CD4-positive, CD25-positive, alpha-beta regulatory T cell (primary cell): ENCODE measurements at places on chromosomes 5 and 9.

DNA sequence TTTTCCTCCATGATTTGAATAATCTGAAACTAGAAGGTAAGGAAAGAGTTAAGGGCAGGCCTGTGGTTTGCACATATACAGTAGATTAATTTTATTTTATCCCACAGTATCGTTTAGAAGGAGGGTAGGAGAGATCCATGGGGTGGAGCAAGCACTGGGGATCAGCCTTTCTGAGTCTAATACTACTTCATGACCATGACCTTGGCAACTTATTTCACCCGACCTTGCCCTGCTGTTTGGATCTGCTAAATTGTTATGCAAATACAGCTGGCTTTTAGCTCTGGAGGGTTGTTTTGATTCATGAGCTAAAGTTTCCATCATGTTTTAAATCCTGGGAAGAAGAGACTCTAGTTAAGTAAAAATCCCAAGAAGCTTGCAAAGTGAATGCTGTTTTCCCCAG, 864 bp upstream of the GRIN3A start:
- no peak for DNase-seq

GRCh38 chr5:60325870-60326269, 374.1 kb downstream of the DEPDC1B start:
- no peak for DNase-seq

GRCh38 chr5:154242964-154243376, 52.4 kb downstream of the GALNT10 start:
- no peak for DNase-seq

GRCh38 chr5:173753307-173754168, 134.6 kb upstream of the CPEB4 start:
- no peak for DNase-seq

GRCh38 chr9:130887494-130888144, 9.0 kb downstream of the QRFP start:
- no peak for DNase-seq

DNA sequence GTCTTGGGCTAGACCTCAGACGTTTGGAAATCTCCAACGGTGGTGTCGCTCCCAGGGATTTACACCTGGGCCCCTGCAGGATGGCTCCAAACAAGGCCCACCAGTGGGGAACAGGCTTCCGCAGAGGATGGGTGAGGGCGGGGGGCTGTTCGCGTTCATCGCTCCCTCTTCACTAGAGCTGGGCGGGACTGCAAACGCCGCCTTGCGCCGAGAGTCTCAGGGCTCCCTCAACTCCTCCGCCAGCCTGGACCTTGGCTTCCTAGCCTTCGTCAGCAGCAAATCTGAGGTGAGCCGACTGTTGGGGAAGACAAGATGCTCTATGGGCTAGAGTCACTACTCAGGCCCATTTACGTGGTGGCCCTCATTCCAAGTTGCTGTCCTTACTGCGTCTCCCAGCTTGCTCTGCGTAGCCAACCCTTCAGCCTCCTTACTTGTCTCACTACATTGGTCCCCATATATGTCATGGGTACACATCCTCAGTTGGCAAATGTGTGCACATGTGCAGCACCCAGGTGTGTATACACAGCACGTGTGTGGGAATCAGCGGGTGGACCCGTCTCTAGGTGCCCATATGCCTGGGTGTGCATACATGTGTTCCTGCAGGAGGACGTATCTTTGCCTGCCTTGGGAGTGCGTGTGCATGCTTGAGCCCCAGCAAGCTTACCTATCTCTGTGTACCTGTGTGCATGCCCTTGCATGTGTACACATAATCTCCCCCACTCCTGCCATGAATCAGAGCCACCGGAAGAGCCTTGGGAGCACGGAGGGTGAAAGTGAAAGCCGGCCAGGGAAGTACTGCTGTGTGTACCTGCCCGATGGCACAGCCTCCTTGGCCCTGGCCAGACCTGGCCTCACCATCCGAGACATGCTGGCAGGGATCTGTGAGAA, 10.5 kb downstream of the RGS14 start:
- DNase-seq: no peak

GRCh38 chr9:133421615-133422542, at the start of gene ADAMTS13:
Gene ADAMTS13, plus strand, starts transcription at chr9:133422367. Its CDS starts 77 bp downstream, at chr9:133422444.
- no peak for DNase-seq

- DNase-seq: no peak
These were observed 4.4 kb downstream of the MPDZ start for GRCh38 chr9:13274886-13275641.

GRCh38 chr5:140555747-140556312, 1.4 kb downstream of the SRA1 start:
- DNase-seq: no peak

DNA sequence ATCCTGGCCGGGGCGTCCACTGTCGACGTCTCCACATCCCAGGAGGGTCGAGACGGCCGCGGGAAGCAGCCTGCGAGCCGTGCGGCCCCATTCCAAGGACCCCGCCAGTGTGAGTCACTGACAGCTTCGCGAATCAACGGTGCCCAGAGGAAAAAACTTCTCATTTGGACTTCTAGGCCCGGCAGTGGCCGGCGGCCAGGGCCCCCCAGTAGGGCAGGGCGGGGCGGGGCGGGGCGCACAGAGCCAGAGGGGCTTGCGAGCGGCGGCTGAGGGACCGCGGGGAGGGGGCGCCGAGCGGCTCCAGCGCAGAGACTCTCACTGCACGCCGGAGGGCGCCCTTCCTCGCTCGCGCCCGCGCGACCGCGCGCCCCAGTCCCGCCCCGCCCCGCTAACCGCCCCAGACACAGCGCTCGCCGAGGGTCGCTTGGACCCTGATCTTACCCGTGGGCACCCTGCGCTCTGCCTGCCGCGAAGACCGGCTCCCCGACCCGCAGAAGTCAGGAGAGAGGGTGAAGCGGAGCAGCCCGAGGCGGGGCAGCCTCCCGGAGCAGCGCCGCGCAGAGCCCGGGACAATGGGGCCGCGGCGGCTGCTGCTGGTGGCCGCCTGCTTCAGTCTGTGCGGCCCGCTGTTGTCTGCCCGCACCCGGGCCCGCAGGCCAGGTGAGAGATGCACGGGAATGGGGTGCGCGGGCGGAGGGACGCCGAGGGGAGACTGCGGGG, at the start of gene F2R:
F2R (plus strand) TSS at position 391 of the 720 bp plus-strand sequence; CDS start at position 573, 182 bp downstream.
- DNase-seq: peak; percentile 7

DNA sequence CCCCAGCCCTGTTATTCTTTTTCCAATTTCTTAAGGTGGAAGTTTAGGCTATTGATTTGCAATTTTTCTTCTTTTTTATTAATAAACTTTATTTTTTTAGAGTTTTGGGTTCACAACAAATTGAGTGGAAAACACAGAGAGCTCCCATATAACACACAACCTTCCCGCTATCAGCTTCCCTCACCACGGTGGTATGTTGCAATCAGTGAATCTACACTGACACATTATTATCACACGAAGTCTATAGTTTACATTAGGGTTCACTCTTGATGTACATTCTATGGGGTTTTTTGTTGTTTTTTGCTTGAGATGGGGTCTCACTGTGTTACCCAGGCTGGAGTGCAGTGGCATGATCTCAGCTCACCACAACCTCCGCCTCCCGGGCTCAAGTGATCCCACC, 4.8 kb upstream of the NFX1 start:
- no peak for DNase-seq

DNA sequence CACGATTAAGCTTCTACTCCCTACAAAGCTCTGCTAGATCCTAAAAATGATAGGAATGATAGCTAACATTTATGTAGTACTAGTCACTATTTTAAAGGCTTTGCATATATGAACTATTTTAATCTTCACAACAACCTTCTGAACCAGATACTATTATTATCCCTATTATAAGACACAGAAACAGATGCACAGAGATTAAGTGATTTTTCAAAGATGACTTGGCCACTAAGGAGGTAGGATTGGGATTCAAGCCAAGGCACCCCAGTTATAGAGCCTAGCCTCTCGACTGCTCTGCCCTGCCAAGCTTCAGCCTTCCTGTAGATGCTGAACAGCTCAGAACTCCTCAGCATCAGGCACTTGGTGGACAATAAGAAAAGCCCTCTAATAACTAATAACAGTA, 200.9 kb upstream of the PTGER4 start:
- no peak for DNase-seq

DNA sequence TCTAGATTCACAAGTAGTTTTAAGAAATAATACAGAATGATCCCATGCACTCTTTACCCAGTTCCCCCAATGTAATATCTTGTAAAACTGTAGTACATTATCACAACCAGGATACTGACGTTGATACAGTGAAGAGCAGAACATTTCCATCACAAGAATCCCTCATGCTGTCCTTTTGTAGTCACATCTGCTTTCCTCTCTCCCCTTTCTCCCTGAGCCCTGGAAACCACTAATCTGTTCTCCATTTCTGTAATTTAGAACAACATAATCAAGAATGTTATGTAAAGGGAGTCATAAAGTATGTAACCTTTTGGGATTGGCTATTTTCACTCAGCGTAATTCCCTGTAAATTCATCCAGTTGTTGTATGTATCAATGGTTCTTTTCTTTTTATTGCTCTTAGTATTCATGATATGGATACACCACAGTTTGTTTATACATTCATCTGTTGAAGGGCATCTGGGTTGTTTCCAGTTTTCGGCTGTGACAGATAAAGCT, 61.1 kb downstream of the ERCC6L2 start:
- no peak for DNase-seq

DNA sequence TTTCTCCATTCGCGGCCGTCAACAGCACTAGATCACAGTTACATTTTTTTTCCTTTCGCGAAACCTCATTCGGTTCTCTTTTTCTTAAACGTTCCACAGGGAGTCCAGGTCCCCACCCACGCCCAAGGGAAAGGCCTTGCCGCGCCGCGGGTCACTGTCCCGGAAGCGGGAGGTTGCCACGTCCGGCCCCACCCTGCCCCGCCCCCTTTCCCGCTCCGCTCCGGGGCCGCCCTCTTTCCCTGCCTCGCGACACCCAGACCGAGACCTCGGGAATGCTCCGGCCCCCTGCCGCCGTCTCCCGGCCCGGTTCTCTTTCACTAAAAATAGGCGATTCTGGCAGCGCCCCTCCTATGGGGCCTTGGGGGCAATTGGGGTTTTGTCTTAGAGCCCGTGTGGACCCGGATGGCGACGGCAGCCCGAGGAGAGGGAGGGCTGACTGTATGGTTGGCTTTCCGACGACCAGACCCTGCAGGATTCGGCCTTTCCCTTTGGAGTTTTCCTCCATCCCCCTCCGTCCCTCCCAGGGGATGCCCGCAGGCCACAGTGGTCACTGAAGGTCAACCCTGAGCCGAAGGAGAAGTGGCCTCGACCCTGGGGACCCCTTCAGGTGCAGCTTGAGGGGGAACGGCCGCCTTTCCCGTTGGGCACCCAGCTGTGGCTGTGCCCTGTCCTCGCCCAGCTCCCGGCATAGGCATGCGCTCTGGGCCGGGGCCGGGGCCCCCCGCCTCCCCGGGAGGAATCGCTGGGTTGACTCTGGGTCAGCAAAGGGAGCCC, 2.8 kb upstream of the RACK1 start:
- DNase-seq: peak; percentile 55

- DNase-seq: no peak
These were observed 5.7 kb downstream of the CCNJL start for GRCh38 chr5:160306696-160307095.

GRCh38 chr9:86626802-86627201, 272.6 kb upstream of the TUT7 start:
- DNase-seq: no peak

DNA sequence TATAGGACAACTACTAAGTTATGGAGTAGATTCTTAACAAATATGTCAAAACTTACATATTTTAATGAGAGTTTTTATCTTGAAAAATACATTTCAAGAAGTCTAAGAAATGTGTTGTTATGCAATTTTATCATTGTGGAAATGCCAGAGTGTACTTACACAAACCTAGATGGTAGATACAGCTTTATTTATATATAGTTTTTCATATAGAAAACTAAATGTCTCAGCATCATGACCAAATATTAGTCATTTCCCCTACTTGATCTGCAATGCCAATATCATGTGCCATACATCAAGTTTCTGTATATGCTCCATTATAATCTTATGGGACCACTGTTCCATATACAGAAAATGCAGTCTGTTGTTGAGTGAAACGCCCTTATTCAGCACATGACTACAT, 28.7 kb downstream of the CAST start:
- DNase-seq: no peak

GRCh38 chr5:157387683-157388093, 72.3 kb upstream of the NIPAL4 start:
- DNase-seq: no peak

DNA sequence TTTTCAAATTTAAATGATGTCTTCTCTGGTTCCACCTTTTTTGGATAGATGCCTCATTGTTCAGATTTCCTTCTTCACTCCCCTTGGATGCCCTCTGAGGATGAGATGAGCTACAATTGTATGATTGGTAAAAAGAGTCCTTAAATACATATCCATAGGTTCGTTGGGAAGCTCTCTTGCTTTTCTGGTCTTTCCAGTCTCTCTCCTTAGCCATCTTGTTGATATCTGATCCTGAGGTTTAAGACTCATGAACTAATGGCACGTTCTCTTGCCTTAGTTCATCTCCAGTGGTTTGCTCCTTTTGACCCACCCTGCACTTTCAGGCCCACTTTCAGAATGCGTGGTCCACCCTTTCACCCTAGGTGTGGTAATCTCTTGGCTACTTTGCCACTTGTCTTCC, 33.2 kb upstream of the TUT7 start:
- no peak for DNase-seq

- DNase-seq: no peak
These were observed 61.1 kb downstream of the TMOD1 start for GRCh38 chr9:97562542-97562941.
